Motor neuron (in vitro differentiated cells): ENCODE measurements at places on chromosomes 13 and 19. TPM values are rescaled to one million over a fixed set of nuclear protein-coding genes. Genes with fewer than 3 reads are reported as not detected.

The KIR2DL3 gene
- total RNA-seq: 0.09 and 0.13 TPM in 2 replicates

The PPP5C gene
- total RNA-seq: 73.3 and 76.4 TPM in 2 replicates

The PLD3 gene
- total RNA-seq: 116 and 119 TPM in 2 replicates

The GAS6 gene
- total RNA-seq: 3.7 and 3.8 TPM in 2 replicates

The ZNF473 gene
- 8.9 and 10.3 TPM in 2 replicates for total RNA-seq

The IGFL1 gene
- total RNA-seq: not detected in 2 replicates

- ATAC-seq: no peak
Observed at GRCh38 chr13:73421310-73421912, 362.6 kb downstream of the KLF5 start.

DNA sequence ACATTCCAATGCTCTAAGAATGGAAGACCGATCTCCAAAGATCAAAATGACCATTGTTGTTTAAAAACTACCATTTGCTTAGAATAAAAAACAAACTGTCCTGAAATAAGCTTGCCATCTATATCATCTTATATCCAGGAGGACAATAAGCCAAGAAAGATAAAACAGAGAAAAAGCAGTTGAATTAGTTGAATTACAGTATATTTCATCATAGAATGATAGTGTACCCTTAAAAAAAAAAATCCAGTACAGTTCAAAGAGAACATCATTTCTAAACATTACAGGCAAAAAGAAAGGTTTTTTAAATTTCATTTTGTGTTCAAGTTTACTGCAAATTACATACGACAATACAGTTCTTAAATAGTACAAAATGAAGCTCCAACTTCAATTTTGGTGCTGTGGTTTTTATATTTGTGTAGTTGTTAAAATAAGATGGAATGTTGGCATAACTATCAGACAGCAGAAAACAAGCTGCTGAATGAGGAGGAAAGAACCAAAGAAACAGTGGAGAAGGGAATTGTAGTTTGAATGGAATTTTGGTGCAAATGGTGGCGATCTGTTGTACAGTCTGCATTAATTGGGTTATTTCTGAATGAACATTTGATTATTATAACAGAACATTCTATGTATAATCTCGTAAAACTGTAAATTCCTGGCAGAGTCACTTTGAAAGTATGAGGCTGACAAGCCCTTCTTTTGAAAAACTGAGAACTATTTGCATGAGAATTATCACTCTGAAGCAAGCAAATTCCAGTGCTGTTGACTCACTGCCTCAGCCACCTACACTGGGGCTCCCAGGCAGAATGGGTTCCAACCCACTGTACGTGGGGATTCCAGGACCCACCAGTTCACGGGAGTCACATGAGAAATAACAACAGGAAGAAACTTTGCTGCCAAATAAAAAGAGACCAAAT is 37.7 kb downstream of the LHFPL6 start:
- ATAC-seq: peak; percentile 98
